ENCODE measurements at places on chromosomes 6 and 20. TPM values are rescaled to one million over a fixed set of nuclear protein-coding genes. Genes with fewer than 3 reads are reported as not detected.

DNA sequence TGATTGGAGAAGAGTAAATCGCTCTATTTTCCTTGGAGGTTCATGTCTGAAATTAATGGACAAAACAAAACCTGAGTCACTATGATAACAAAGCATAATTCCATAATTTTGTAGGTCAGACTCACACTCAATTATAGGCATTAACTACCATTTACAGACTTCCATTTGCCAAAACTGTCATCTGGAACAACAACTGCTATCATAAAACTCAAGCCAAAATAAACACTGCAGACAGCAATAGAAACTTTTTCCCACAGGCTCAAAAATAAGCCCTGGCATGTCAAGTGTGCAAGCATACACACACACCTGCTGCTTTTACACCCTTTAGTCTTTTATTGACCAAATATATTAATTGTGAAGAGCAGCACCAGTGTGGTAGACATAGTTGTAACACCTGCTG, 7.1 kb downstream of the MRPS10 start:
- no peak for DNase-seq

The OR11A1 gene
- not detected for total RNA-seq

The DYNLRB1 gene
- total RNA-seq, result 99.8 TPM

DNA sequence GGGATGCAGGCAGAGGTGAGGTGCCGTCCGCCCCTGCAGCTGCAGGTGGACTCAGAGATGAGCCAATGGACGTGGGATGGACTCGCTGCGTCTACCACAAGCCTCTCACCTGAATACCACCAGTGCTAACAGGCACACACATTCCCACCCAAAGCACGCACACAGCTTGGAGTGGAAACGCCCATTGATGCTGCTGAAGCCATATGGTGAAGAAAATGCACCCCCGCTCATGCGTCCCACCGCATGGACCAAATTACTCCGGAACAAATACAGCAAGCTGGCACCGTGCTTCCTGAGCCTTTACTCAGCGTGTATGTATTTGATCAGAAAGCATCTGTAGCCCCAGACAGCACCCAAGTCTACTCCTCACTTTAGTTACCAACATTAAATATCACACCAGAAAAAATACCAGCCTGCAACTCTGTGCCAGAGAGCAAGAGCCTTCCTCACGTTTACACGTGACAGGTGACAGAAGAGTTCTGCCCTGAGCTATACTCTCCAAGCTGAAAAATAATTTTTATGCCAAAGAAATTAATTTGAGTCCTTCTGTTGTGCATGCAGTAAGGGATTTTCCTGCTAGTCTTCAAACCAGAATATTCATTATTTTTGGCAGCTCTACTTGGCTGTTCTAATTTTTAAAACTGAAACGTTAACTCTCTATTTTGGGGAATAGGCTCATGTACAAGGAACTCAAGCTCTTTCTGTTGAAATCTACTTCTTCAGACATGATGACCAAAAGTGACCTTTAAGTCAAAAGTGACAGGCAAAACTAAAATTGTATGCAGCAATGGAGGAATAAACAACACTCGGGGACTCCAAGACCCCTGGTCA, 58.2 kb upstream of the SYNDIG1 start:
- DNase-seq, result no peak

The BMP7 gene
- 3.7 TPM for total RNA-seq

GRCh38 chr6:138608896-138609295, 109.6 kb upstream of the NHSL1 start:
- DNase-seq, result no peak

DNA sequence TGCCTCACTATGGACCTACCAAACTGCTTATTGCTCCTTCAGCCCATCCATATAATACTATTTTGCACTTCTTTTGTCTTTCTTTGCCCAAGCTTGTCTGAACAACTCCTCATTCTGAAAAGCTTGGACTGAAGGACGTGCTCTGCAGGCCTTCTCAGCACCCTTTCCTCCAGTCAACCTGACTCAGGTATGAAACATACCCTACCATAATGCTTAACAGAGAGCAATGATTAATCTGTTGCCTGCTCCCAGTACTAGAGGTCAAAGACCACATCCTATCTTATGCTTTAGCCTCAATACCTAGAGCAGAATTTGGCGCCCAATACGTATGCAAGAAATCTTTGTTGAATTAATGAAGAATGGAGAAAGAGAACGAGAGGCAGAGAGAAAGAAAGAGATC, 55.2 kb downstream of the ATXN1 start:
- no peak for DNase-seq

DNA sequence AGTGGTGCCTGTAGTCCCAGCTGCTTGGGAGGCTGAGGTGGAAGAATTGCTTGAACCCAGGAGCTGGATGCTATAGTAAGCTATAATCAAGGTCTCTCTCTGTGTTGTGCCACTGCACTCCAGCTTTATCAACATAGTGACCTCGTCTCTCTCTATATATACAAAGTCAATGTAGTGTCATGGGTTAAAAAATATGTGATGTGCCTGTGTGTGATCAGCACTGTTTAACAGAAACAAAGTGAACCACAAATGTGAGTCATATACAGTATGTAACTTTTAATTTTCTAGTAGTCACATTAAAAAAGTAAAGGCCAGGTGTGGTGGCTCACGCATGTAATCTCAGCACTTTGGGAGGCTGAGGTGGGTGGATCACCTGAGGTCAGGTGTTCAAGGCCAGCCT, 85.3 kb upstream of the RNF24 start:
- no peak for DNase-seq

DNA sequence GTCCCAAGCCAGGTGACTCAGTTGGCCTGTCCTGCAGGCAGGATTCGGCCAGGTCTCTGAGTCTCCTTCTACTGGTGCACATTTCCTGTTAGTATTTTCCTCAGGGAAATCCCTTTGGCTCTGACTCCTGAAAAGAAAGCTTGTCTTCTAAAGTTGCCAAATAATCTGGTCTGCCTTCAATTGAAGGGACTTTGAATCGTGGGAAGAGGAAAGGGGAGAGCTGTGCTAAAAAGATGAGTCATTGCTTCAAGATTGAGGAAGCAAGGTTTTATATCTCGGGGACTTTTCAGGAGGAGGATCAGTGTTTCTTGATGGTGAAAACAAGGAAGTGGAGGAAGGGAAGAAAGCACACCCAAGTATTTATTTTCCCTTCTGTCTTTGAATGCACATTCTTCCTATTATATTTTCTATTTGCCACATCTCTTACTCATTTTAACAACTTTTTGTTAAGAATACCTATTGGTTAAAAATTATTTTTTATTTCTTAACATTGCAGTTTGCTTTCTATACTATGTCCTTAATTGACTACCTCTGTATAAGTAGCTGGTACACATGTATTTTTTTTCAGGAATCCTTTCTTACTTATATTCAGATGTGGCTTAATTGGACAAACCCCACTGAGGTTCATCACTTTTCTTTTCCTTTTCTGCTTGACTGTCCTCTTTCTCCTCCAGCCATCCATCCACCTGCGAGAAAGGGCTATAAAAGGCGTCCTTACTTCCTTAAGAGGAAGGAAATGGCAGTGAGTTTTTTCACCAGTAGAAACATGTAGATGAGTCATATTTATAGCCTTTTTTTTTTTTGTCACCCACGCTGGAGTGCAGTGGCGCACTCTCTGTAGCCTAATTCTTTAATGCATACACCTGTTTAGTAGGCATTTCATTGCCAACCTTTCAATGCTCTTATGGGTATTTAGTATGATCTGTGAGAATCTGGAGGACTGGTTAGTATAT, 15.0 kb upstream of the IFNGR1 start:
- DNase-seq, result peak; percentile 80

The EEF1A2 gene
- total RNA-seq, result 0.92 TPM

GRCh38 chr6:72624557-72625160, 2.8 kb downstream of the KCNQ5 start:
- peak; percentile 80 for DNase-seq

GRCh38 chr20:50744143-50744792, 12.9 kb downstream of the PARD6B start:
- DNase-seq, result no peak

The PGM3 gene
- 37.4 TPM for total RNA-seq

The MDFI gene
- not detected for total RNA-seq

DNA sequence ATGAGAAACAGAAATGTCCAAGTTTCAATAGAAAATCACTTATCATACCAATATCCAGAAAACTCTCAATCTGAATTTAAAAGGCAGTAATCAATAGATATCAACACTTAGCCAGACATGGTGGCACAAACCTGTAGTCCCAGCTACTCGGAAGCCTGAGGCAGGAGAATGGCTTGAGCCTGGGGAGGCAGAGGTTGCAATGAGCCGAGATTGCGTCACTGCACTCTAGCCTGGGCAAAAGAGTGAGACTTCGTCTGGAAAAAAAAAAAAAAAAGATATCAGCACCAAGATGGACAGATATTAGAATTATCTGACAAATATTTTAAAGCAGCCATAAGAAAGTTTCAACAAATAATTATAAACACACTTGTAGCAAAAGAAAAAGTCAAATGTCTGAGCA, 47.0 kb downstream of the TCP11 start:
- no peak for DNase-seq

- DNase-seq, result no peak
Measured at GRCh38 chr6:72151742-72152141, 265.4 kb downstream of the RIMS1 start.

- DNase-seq, result no peak
Measured at GRCh38 chr6:74756923-74757322, 448.9 kb downstream of the COL12A1 start.

DNA sequence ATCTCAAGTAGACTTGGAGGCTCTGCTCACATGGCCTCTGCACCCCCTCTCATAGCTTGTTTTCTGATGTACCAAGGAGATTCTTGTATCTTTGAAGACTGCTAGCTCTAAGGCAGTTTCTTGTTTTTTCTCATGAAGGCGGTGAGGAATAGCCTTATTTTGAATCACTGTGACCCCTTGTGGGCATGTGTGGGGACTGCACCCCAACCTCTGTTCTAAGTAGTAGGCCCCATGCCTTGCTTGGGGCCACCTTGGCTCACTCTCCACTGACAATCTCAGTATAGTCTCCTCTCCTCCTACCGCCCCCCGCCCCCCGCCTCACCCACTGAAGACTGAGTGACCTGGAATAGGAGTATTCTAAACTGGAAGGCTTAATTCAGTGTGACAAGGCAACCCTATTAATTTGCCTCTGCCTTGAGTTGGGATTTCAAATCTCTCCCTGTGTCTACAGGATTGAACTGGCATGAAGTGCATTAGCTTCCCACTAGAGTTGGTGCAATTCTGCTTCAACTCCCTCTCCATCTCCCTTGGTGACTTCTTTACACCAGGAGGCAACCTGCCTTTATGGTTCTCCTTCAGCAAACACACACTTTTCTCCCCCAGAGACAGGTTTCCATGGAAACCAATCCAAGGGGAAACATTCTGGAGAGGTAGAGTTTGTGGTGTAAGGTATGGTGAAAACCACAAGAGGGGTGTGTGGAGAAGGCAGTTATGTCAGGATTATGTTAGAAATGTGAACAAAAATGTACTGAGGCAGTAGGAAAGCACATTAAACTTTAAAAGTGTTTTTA, 75.4 kb upstream of the ECI2 start:
- peak; percentile 64 for DNase-seq

DNA sequence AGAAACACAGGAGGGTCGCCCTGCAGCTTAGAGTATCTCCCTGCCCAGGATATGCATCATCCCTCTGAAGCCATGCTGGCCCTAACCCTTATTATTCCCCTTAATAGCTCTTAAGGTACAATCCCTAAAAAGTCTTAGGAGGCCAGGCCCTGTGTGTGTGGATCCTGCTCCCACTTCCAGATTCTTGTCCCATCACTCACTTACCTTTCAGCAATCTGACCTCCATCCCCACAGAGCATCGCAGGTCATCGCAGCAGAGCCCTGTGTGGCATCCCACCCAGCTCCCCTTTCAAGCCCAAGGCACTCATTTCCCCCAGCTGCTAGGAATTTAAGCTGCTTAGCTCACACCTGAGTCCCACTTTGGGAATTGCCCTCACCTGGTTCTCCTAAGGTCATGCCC, 223.8 kb upstream of the SMLR1 start:
- no peak for DNase-seq

The COL11A2 gene
- total RNA-seq, result 4.6 TPM

DNA sequence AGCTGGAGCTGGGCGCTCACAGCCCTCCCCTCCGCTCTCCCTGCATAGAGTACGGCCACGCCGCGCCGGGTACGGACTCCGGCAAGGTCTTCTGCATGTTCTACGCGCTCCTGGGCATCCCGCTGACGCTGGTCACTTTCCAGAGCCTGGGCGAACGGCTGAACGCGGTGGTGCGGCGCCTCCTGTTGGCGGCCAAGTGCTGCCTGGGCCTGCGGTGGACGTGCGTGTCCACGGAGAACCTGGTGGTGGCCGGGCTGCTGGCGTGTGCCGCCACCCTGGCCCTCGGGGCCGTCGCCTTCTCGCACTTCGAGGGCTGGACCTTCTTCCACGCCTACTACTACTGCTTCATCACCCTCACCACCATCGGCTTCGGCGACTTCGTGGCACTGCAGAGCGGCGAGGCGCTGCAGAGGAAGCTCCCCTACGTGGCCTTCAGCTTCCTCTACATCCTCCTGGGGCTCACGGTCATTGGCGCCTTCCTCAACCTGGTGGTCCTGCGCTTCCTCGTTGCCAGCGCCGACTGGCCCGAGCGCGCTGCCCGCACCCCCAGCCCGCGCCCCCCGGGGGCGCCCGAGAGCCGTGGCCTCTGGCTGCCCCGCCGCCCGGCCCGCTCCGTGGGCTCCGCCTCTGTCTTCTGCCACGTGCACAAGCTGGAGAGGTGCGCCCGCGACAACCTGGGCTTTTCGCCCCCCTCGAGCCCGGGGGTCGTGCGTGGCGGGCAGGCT, 4.6 kb downstream of the KCNK15 start:
- no peak for DNase-seq

The HSPA12B gene
- not detected for total RNA-seq

GRCh38 chr20:428658-429200, 20.6 kb downstream of the RBCK1 start:
- no peak for DNase-seq

The PBOV1 gene
- not detected for total RNA-seq

The SCRT2 gene
- not detected for total RNA-seq

- no peak for DNase-seq
Measured at GRCh38 chr20:8811801-8812594, 256.9 kb upstream of the PLCB4 start.

DNA sequence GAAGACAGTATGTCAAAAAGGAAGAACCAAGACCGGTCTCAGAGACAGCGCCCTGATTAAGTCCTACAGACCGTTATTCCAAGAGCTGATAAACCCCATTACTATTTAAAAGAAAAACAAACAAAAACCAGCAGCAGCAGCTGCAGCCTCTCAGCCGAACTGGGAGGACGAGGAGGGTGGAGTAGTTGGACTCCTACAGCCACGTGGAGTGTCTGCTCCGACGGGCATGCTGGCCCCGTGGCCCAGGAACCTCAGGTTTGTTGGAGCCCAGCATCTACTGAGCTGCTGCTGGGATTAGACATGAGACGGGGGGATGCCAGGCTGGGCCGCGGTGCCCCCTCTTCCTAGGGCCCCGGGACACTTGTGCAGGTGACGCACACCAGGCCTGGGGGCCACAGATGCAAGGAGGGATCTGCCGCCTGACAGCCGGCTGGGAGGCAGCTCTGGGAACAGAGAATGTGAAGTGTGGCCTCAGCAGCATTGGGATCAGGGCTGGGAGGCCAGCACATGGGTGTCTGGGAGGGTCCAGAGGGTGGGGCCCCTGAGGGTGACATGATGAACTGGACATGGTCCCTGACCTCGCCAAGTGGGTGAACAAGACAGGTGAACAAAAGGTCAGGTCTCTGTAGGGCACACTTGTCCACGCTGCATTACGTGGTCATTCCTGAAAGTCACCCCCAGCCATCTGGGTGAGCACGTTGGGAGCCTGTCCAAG, 2.9 kb upstream of the ZBTB46 start:
- DNase-seq, result no peak
